ENCODE measurements at places on chromosomes 6 and 20.

DNA sequence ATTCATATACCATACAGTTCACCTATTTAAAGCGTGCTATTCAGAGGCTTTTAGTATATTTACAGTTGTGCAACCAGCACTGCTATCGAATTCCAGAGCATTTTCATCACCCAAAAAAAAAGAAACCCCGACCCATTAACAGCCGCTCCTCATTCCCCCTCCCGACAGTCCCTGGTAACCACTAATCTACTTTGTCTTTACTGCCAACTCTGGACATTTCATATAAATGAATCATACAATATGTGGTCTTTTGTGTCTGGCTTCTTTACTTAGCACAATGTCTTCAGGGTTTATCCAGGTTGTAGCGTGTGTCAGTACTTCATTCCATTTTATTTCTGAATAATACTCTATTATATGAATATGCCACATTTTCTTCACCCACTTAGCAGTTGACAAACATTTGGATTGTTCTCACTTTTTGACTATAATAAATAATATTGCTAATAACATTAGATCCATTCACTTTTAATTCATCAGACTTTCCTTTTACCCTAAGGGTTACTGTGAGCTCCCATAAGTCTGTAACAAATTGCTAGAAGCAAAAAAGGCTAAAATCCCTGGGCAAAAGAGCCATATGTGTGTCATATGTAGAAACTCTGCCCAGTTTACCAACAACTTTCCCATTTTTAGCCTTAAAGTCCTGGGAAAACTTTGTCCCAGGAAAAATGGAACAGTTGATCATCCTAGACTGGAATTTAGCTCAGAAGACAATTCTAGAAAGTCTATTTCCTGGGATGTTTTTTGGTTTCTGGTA, 23.2 kb upstream of the ROS1 start:
- DNase-seq: no peak

- DNase-seq: no peak
Measured at GRCh38 chr6:119463081-119463626, 113.6 kb upstream of the MAN1A1 start.

DNA sequence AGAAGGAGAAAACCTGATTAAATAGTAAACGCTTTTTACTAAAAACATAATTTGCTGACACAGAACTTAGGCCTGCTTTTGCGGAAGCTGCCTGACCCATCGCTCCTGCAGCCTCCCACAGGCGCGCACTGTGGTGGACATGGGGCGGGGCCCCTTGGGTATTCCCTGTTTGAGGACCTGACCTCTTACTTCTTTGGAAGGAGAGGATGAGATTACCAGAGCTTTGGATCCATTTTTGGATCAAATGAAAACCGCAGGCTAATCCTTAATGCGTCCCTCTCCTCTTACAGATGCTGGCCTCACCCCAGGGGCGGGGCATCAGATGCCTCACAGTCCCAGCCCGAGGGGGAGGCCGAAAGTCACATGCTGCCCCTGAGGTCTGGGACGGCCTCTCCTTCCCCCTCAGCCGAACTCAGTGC, 151.0 kb downstream of the SCML4 start:
- no peak for DNase-seq

DNA sequence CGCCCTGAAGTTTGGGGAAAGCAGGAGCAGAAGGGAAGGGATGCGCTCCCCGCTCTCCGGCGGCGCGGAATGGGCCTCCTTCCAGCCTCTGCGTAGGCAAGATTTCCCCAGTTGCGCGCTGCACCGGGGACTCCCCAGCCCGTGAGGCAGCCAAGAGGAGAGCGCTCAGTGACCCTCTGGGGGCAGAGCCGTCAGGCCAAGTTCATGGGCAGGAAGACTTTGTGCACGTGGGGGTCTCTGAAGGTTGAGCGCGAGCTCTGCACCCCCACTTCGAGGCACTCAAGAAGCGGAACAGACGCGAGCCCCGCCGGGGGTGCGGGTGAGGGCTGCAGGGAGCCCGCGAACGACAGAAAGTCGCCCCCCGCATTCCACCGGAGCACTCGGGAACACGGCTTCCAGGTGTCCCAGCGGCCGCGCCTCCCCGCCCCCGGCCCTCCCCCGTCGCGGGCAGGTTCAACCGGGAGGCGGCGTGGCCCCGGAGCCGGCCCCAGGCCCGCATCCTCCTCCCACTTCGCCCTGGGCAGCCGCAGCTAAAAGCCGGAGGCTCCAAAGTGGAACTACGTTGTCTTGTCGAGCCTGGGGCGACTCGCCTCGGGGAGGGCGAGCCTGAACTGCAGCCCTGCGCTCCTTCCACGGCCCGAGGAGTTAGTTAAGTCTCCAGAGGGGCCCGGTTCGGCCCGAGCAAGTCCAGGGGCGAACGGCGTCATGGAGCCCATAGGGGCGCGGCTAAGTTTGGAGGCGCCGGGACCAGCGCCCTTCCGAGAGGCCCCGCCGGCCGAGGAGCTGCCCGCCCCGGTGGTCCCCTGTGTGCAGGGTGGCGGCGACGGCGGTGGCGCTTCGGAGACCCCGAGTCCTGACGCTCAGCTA, at the start of gene PPP1R3G:
TSS of gene PPP1R3G (plus strand) at position 561 of the 867 bp plus-strand sequence. CDS start at position 706, 145 bp downstream.
- DNase-seq: no peak

DNA sequence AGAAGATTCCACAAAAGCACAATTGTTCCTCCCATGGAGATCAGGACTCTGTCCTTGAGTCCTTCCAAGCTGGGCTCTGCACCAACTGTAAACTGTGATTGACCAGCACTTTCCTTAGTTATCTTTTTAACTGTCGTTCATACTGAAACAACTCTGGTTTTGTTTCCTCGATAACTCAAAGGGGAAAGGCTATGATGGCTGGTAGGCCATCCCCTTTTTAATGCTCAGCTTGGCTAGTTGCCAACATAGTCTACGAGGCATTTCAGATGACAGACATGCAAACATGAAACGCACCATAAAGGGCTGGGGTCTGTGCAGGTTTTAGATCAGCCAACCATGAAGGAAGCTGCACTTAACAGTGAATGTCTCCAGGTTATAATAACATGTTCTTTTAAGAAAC, 497.1 kb upstream of the ARID1B start:
- DNase-seq: no peak

DNA sequence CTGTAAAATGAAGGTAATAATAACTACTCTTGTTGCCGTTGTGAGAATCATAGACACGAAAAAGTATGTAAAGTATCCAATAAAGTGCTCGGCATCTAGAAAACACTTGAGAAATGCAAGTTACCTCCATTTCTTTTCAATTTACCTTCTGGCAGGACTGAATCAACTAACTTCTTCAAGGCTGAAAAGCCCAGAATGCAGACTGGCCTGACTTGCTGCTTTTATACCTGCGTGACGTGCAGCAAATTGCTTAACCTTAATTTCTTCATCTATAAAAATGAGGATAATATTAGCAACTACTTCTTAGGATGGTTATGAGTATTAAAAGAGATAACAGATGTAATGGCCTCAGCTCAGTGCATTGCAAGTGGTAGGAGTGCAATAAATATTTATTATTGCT, 39.6 kb downstream of the GRIK2 start:
- no peak for DNase-seq

DNA sequence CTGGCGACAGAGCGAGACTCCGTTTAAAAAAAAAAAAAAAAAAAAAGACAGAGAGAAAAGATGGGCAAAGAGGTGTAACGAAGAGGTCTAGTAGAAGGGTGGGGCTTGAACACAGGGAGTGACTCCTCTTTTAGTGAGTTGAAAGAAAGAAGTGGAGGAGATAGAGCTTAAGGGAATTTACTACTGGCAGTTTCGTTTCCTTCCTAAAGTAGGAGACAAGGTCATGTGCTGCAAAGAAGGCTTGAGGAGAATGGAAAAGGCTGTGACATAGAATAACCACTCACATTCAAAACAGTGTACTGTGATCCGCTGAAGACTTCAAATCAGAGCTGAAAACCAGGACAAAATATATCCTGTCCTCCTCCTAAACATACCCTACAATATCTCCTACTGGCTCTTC, 63.8 kb upstream of the EIF2S2 start:
- no peak for DNase-seq

DNA sequence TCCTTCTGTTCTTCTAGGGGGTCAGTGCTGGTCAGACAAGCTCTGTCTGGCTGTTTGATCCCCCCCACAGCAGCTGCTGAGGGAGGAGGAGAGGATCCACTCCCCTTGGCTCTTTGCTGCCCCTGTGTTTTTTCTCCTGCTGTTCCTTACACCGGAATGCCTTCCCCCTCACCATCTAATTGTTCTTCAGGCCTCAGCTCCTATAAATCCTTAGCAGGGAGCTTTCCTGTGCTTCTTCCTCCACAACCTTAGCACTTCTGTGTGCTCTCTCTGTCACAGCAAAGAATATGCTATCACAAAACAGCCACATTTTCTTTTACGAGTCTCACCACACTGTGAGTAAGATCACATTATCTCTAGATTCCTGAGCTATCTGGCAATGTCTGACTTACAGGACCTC, 196.6 kb downstream of the OTOR start:
- DNase-seq: no peak

GRCh38 chr20:5656126-5656525, 94.1 kb upstream of the SHLD1 start:
- no peak for DNase-seq

- DNase-seq: no peak
Measured at GRCh38 chr6:56618050-56618449, 24.6 kb downstream of the DST start.

- no peak for DNase-seq
Measured at GRCh38 chr6:156269751-156270369, 507.3 kb upstream of the ARID1B start.

GRCh38 chr20:22339091-22339881, 245.1 kb downstream of the FOXA2 start:
- no peak for DNase-seq

- no peak for DNase-seq
Measured at GRCh38 chr20:33999025-33999649, 5.4 kb downstream of the RALY start.

DNA sequence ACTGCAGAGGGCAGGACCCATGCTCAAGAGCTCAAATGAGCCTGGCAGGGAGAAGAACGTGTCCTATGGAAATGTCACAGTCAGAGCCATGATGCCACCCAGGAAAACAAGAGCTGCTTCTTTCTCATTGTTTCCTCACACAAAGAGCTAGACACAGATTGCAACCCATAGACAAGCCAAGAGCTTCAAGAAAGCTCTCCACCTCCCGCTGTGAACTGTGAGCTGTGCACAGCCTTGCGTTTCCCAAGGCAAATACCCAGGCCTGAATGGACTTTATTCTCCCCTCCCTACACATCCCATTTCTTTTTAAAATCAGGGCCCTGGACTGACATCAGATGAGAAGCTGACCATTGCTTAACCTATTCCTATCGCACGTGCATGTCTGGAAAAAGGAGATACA, 388.8 kb downstream of the RNGTT start:
- DNase-seq: no peak

- DNase-seq: no peak
Measured at GRCh38 chr20:62772990-62773844, 23.1 kb upstream of the MRGBP start.

DNA sequence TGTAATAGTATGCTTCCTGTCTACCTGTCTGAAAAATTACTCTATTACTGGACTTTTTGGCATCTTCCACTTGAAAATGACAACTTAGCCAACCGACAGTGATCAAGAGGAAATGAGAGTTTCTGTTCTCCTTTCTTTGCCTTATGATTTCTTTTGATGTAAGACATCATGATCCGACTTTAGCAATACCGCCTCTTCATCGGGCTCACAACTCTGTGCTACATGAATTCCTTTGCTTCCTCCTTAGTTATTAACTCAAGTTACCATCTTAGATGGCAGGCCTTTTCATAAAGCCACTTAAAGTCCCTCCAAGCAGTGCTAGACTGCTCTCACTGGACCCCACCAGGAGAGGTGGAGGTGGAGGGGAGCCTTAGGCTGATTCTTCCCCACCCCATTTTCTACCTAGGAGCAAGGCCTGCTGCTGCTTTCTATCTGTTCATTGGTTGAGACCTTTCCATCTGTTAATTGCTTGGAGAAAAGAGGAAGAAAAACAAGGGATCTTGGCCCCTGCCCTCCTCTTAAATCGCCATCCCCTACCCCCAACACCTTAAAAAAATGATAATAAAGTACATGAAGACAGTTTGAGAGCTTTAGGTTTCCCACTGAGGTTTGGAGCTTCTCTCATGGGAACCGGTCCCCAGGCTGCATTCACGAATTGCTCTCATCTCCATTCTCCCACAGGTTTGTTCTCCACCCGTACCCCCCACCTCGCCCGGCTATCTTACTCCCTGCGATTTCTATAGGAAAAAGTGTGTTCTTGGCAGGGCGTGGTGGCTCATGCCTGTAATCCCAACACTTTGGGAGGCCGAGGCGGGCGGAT, 21.6 kb upstream of the MCM3 start:
- DNase-seq: no peak

GRCh38 chr20:38680500-38681306, 43.6 kb upstream of the SLC32A1 start:
- no peak for DNase-seq

DNA sequence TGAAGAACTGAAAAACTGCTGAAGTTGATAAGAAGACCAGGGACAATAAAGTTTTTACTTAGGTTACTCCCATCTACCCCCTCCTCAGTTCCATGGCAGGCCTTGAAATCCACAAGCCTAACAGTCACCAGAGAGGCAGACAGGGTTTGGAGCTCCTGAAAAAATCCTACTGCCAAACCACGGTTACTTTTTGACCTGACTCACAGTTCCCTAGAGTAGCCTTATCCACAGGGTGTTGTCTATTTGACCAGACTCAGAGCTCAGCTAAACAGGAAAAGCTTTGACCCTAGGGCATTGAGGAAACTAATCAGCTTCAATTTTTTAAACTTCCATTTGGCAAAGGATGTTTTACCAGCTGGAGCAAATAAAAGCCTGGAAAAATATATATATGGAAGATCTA, 257.7 kb upstream of the NT5E start:
- no peak for DNase-seq
